Left renal cortex interstitium (tissue), 4 donors: ENCODE measurements at places on chromosomes 7 and 10. TPM values are rescaled to one million over a fixed set of nuclear protein-coding genes. Genes with fewer than 3 reads are reported as not detected.

- DNase-seq = no peak
Observed at GRCh38 chr10:33573606-33574005, 239.1 kb upstream of the NRP1 start.

DNA sequence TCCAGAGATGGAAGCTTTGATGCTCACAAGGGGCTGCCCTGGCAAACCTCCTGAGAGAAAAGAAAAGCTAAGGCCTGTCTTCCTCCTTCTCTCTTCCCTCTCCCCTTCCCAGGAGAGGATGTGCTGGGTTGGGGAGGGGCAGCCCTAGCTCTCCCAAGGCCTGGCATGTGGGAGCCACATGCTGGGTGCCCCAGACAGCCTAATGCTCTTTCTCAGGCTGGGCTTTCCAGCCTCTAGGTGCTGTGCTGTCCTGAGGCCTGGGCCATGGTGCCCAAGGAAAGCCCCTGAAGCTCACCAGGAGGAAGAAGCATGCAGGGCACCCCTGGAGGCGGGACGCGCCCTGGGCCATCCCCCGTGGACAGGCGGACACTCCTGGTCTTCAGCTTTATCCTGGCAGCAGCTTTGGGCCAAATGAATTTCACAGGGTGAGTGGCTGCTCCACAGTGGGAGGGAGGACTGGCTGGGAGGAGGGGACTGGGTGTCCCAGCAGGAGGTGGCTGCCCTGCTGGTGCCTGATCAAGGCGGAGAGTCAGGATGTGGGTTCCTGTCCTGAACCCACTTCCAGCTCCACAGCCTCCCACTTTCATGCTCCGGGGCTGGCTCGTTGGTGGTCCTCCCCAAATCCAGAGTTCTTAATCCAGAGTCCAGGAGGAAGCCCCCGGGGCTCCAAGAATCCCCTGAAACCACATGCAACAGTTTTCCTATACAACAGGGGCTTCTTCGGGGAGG is 1.7 kb downstream of the CPA5 start:
- no peak for DNase-seq

DNA sequence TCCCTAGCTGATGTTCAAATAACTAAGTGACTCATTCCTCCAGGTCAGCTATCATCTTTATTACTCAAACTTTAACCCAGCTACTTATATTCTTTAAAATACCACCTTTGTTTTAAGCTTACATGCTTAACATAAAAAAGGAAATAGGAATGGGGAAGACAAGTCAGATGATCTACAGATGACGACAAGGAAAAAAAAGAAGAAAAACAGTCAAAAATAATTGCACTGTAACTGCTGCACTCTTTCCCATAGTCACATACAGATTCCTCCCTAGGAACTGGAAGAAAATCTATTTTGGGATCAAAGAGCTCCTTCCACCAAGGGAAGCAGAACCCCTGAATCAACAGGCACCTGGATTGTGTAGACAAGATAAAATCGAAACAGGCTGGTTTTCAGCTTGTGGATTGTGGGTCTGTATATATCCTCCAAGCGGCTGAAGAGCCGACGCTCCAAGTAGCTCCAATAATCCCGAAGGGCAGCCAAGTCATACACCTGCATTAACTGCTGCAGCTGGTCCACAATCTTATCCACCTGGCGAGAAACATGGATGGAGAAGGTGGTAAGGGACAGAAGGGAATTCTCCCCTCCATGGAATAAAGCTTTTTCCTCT is 2.0 kb downstream of the WDR91 start:
- DNase-seq = no peak

DNA sequence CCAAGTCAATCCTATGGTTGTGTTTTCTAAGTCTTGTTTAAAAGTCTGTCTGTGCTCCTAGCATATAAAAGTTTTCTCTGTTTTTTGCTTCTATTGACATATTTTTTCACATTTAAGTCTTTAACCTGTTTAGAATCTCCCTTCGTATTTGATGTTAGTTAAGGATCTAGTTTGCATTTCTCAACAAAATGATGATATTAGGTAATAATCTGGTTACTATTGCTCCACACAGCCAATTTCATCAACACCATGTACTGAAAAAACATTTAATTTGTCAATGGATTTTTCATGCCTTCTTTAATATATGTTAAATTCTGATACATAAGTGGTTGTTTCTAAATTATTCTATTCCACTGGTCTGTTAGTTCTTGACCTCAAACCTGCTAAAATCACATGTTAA is 17.5 kb upstream of the TSGA13 start:
- DNase-seq = no peak

DNA sequence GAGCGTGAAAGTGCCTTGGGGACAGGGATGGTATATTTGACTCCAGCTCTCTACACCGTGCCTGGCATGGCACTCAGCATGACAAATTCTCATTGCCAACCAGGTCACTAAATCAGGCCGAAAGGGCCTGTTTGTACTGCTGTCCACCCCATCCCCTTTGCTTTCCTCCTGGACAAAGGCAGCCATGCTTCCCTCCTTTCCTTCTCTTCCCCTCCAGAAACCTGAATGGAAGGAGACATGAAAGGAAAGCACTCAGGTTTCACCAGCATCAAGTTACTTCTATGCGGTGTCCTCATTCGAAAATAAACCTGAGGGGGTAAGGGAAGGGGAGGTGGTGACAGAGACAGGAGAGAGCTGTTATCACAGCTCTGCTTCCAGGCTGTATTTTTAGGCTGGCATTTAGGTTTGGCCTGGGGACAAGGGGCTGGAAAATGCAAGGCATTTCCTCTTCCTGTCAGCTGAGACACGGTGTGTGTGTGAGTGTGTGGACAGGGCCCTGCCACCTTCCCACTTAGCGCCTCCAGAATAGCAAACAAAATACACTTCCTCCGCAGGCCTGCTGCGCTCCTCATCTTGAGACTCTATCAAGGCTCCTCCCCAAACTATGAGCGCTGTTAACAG is 79.9 kb upstream of the COL13A1 start:
- peak; percentile 37 for DNase-seq

The PDE6C gene
- 0.78 TPM for polyA plus RNA-seq
